ENCODE measurements at places on chromosomes 5 and 9. TPM values are rescaled to one million over a fixed set of nuclear protein-coding genes. Genes with fewer than 3 reads are reported as not detected.
A peak's percentile ranks its signal among the peaks of the same experiment; 100 is the strongest.

- H3K4me1 ChIP-seq, result no peaks in the 10 kb centered on the region
- DNase-seq, result no peak
- no peaks in the 10 kb centered on the region for H3K36me3 ChIP-seq
- no peaks in the 10 kb centered on the region for H3K27me3 ChIP-seq
These were observed 1206.7 kb downstream of the CDH12 start for GRCh38 chr5:21646469-21646868.

DNA sequence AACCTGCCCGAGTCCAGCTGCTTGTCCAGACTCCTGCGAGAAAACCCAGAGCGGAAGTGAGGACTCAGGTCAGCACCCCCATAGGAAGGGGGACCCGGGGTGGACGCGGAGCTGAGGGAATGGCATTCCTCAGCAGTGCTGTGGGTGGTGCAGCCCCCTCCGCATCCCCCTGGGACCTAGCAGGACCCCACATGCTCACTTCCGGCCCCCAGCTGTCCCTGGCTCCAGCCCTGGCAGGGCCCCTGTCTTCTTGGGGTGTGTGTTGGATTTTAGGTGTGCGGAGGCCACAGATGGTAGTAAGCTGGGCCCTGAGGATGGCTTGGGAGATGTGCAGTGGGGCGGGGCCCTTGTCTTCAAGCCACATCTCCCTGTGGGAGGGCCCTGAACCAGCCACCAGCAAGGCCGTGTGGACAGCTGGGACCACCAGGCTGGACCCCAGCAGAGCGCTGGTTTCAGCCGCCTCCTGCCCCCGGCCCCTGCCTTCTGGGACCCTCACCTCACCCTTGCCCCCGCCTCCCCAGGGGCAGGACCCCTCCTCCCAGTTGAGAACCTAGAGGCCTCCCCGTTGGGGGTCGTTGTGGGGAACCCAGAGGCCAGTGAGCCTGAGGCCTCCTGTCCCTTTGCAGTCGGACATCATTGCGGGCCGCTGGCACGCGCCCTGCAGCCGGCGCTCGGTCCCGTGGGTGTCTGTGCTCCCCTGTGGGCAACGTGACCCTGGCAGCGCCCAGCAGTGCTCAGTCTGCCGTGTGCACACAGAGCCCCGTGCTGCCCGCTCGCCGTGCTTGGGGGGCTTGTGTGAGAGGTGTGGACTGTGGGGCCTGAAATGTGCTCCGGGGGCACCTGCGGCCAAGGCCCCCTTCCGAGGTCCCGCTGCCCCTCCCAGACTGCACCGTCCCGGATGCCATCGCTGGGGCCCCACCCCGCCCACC, 10.8 kb upstream of the SLC9A3 start:
- peaks cover 6% of the 10 kb centered on the region for H3K27me3 ChIP-seq
- H3K4me3 ChIP-seq, result no peak overlapping the region
- no peak overlapping the region for H3K27ac ChIP-seq
- H3K4me1 ChIP-seq, result peaks cover 21% of the 10 kb centered on the region
- no peaks in the 10 kb centered on the region for H3K36me3 ChIP-seq

DNA sequence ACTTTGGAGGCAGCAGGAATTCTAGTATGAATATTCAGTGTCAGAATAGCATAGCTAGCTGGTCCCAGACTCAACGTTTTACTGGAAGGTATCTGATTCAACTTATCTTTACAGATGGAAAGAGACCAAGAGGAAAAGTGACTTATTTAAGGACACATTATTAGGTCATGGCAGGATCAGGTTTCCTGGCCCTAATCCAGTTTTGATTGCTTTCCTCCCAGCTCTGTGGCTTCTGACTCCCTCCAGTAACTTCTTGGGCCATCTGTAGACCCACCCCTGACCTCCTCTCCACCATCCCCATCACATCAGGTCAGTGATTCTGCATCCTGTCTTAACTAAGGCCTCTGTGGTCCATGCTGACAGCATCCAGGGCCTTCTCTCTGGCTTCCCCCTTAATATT, 38.4 kb downstream of the SH3TC2 start:
- H3K27me3 ChIP-seq, result no peaks in the 10 kb centered on the region
- no peak overlapping the region for H3K4me3 ChIP-seq
- H3K4me1 ChIP-seq, result no peaks in the 10 kb centered on the region
- no peak for DNase-seq
- no peak overlapping the region for H3K27ac ChIP-seq
- no peaks in the 10 kb centered on the region for H3K36me3 ChIP-seq

DNA sequence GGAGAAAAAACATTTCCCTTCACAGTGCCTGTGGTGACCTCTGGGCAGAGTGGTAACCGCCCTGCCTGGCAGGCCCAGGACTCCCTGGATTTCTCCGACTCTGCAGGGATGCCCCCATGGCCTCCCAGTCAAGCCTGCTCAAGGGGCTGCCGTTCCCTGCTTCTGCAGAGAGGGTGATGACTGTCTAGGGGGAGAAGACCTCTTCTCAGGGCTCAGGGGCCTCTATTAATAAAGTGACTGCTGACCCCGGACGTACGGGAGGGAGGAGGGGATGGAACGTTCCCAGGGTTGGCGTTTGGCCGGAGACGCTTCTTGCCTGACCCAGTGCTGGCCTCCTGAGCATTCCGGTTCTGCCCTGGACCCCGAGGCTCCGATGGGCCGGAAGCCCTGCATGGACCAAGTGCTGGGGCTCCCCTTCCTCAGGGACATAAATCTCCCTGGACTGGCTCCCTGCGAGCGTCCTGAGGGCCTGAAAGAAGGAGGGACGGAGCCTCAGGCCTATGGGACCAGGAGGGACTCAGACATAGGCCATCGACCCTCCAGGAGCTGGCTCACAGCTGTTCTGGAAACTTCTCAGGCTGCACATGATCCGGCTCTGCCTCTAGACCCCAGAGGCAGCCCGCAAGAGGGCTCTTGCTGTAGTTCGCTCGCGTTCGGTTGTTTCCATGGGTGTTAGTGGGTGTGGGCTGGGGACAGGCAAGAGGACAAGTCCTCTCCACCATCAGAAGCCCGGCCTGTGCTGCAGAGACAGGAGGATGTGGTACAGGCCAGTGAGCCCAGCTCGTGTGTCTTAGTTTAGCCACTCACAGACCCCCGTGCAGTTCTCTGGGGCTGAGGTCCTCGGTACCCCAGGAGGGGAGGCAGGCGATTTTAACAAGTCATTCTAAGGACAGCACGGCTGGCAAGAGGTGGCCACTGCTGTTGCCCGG, 8.1 kb upstream of the RNU6ATAC start:
- peaks cover 9% of the 10 kb centered on the region for H3K4me1 ChIP-seq
- DNase-seq, result no peak
- no peaks in the 10 kb centered on the region for H3K36me3 ChIP-seq
- no peak overlapping the region for H3K4me3 ChIP-seq

GRCh38 chr5:102596113-102596512, 97.3 kb upstream of the SLCO6A1 start:
- no peak overlapping the region for H3K4me3 ChIP-seq
- H3K27ac ChIP-seq, result no peak overlapping the region
- DNase-seq, result peak; percentile 3
- H3K27me3 ChIP-seq, result no peaks in the 10 kb centered on the region
- no peaks in the 10 kb centered on the region for H3K4me1 ChIP-seq

- DNase-seq, result no peak
- H3K27ac ChIP-seq, result no peak overlapping the region
- H3K4me1 ChIP-seq, result no peaks in the 10 kb centered on the region
These were observed 118.1 kb upstream of the CCDC112 start for GRCh38 chr5:115414406-115415142.

GRCh38 chr9:127877566-127877998, at the start of gene AK1:
TSS of gene AK1 (minus strand) at chr9:127877675. CDS start at chr9:127874617, 3,058 bp downstream.
- H3K4me1 ChIP-seq, result peaks cover 3% of the 10 kb centered on the region
- H3K36me3 ChIP-seq, result no peaks in the 10 kb centered on the region
- H3K27ac ChIP-seq, result no peak within 1 kb of the TSS
- peaks cover 6% of the 10 kb centered on the region for H3K27me3 ChIP-seq
- no peak within 1 kb of the TSS for H3K4me3 ChIP-seq
- DNase-seq, result no peak

DNA sequence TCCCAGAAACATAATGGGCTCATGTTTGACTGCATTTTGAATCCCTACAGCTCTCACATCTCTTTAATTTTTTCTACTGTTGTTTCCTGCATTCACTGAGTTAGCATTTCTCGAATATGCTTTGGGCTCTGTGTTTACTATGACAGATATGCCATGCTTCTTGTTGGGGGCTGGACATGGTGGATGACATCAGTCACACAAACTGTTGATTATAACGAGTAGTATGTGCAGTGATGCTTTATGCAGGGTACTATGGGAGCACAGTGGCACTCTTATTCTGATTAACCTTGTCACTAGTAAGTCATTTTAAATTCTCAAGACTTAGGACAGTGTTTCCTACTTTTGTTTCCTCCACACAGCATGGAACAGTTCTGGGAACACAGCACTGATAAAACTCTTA, 295.4 kb upstream of the ZNF608 start:
- no peak for DNase-seq
- no peaks in the 10 kb centered on the region for H3K27me3 ChIP-seq
- no peak overlapping the region for H3K4me3 ChIP-seq
- no peaks in the 10 kb centered on the region for H3K36me3 ChIP-seq
- H3K27ac ChIP-seq, result no peak overlapping the region
- no peaks in the 10 kb centered on the region for H3K4me1 ChIP-seq

GRCh38 chr9:81363916-81364480, 325.3 kb downstream of the TLE1 start:
- H3K4me1 ChIP-seq, result no peaks in the 10 kb centered on the region
- no peak overlapping the region for H3K27ac ChIP-seq
- H3K4me3 ChIP-seq, result no peak overlapping the region
- DNase-seq, result no peak

- H3K27me3 ChIP-seq, result no peaks in the 10 kb centered on the region
- peaks cover 95% of the 10 kb centered on the region for H3K36me3 ChIP-seq
- H3K4me3 ChIP-seq, result no peak overlapping the region
- no peak for DNase-seq
- peak overlapping the region; percentile 15 for H3K27ac ChIP-seq
These were observed 249.0 kb downstream of the ARHGAP26 start for GRCh38 chr5:143019157-143019556.

DNA sequence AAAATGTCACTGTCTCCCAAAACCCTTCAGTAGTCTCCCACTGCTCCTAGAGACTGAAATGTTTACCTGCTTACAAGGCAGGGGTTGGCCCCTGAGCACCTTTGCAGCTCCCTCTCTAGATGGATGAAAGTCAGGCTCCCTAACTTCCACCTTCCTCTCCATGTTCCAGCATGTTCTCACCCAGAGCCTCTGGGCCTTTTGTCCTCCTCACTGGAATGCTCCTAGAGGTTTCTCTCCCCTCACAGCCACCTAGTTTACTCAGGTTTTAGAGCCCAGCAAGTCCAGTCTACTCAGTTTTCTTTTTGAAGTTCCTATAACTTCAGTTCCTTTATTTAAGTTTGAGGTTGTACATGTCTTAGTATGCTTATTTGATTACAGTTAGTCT, 815 bp upstream of the URM1 start:
- peak overlapping the region; percentile 83 for H3K27ac ChIP-seq
- H3K27me3 ChIP-seq, result no peaks in the 10 kb centered on the region
- peaks cover 20% of the 10 kb centered on the region for H3K36me3 ChIP-seq
- no peak for DNase-seq
- peak overlapping the region; percentile 93 for H3K4me3 ChIP-seq

- no peaks in the 10 kb centered on the region for H3K4me1 ChIP-seq
- DNase-seq, result no peak
- H3K27ac ChIP-seq, result no peak overlapping the region
- H3K27me3 ChIP-seq, result no peaks in the 10 kb centered on the region
- H3K36me3 ChIP-seq, result no peaks in the 10 kb centered on the region
These were observed 806.9 kb upstream of the CDH9 start for GRCh38 chr5:27845248-27845647.

DNA sequence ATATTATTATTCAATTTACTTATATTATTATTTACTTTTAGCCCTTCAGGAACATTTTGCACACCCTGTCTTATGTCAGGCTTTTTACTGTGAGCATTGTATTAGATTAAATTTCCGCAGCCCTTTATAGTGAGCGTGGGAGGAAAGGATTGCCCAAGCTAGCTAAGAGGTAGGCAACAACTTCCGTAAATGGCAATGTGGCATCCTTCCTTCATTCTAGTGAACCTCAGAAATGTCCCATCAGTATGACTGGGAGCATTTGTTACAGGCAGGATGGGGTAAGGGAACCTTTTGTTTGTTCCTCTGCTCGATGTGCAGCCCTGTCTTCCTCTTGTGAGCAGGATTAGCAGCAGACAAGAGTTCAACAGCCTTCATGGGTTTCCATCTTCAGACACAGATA, 6.2 kb upstream of the CD180 start:
- DNase-seq, result peak; percentile 88
- no peak overlapping the region for H3K4me3 ChIP-seq

- peaks cover 8% of the 10 kb centered on the region for H3K4me1 ChIP-seq
- H3K4me3 ChIP-seq, result no peak overlapping the region
- H3K27me3 ChIP-seq, result no peaks in the 10 kb centered on the region
- H3K36me3 ChIP-seq, result peaks cover 15% of the 10 kb centered on the region
These were observed 58.3 kb downstream of the SLC44A1 start for GRCh38 chr9:105302728-105303127.

GRCh38 chr5:115758356-115758755, 58.1 kb downstream of the CDO1 start:
- H3K4me1 ChIP-seq, result no peaks in the 10 kb centered on the region
- H3K27ac ChIP-seq, result no peak overlapping the region
- DNase-seq, result no peak
- no peak overlapping the region for H3K4me3 ChIP-seq

DNA sequence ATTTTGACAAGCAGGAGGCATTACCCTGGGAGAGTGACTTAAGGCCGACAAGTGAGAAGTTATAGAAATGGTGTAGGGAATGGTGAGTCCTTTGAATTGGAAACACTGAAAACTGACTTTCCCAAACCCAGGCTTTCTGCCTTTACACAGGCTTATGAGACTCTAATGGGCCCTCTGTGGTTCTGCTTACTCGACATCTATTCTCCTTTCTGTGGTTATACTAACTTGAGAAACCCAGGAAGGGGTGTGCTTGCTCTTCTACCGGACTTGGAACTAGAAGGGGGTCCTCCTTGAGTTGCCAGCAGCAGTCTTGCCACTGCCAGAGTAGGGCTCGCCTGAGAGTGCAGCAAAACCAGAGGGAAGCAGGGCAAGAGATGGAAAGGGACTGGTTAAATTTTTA, 63.3 kb downstream of the FYB1 start:
- H3K27ac ChIP-seq, result no peak overlapping the region
- DNase-seq, result no peak
- no peak overlapping the region for H3K4me3 ChIP-seq
- H3K36me3 ChIP-seq, result peaks cover 65% of the 10 kb centered on the region

- H3K4me1 ChIP-seq, result peaks cover 30% of the 10 kb centered on the region
- no peaks in the 10 kb centered on the region for H3K27me3 ChIP-seq
- no peak overlapping the region for H3K4me3 ChIP-seq
- no peak for DNase-seq
- no peak overlapping the region for H3K27ac ChIP-seq
- H3K36me3 ChIP-seq, result no peaks in the 10 kb centered on the region
These were observed 7.3 kb downstream of the UBTD2 start for GRCh38 chr5:172276214-172276613.

GRCh38 chr9:121643473-121643872, 8.0 kb upstream of the DAB2IP start:
- no peak overlapping the region for H3K27ac ChIP-seq
- H3K4me3 ChIP-seq, result no peak overlapping the region
- H3K27me3 ChIP-seq, result peaks cover 4% of the 10 kb centered on the region
- no peaks in the 10 kb centered on the region for H3K4me1 ChIP-seq

The POLR1E gene
- polyA plus RNA-seq, result 2.4 TPM

The IFT74 gene
- polyA plus RNA-seq, result 6.0 TPM

The DMRT3 gene
- polyA plus RNA-seq, result not detected

The STKLD1 gene
- not detected for polyA plus RNA-seq

The LHX6 gene
- polyA plus RNA-seq, result not detected

The DAB2IP gene
- polyA plus RNA-seq, result 0.17 TPM

The PCDHAC2 gene
- polyA plus RNA-seq, result not detected

The CDH12 gene
- not detected for polyA plus RNA-seq

The UAP1L1 gene
- polyA plus RNA-seq, result 14.8 TPM

The C7 gene
- not detected for polyA plus RNA-seq

Measured in CD14-positive monocyte (primary cell).